Brain pericyte (primary cell): ENCODE measurements at places on chromosomes 7 and 10.

- peak; percentile 79 for DNase-seq
Measured at GRCh38 chr7:74061840-74062539, 21.6 kb upstream of the LIMK1 start.

- DNase-seq, result no peak
Measured at GRCh38 chr10:88522715-88523114, 60.4 kb downstream of the RNLS start.

- DNase-seq, result no peak
Measured at GRCh38 chr7:41694495-41694894, 8.4 kb downstream of the INHBA start.

- DNase-seq, result no peak
Measured at GRCh38 chr7:94417901-94418300, 23.2 kb downstream of the COL1A2 start.

DNA sequence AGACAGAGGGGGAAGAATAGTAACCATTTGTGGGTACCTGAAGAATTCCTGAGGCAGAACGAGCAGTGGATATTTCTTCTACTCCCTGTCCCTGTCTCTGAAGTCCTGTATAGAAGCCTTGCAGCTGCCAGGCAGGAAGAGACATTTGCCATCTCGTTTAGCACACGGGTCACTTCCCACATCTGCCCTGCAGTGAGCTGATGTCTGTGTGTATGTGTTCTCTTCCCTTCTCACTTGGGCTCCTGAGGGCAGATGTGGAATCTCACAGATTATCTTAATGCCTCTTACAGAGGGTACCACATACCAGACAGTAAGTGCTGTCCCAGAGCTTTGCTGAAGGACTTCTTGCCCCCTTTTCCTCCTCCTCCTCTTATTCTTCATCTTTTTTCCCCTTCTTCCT, 14.1 kb upstream of the TRPV6 start:
- DNase-seq, result no peak

GRCh38 chr7:13282377-13282980, 595.0 kb downstream of the ARL4A start:
- DNase-seq, result no peak

DNA sequence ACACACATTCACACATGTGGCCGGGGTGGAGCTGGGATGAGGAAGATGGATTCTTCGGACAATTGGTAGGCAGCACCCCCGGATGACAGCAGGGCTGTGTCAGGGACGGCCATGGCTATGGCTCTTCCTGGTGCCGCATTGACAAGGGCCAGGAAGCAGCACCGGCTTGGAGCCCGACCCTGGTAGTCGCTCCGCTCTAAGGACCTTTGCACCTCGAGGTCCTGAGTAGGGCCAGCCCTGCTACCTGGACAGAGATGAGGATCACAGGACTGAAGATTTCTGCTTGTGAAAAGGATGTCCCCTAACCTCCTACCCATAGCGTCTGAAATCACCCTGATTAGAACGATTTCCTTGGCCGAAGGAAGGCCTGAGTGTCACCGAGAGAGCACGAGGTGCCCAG, 134.1 kb downstream of the ADARB2 start:
- DNase-seq, result no peak

- DNase-seq, result no peak
Measured at GRCh38 chr7:18400275-18400674, 95.3 kb upstream of the HDAC9 start.

DNA sequence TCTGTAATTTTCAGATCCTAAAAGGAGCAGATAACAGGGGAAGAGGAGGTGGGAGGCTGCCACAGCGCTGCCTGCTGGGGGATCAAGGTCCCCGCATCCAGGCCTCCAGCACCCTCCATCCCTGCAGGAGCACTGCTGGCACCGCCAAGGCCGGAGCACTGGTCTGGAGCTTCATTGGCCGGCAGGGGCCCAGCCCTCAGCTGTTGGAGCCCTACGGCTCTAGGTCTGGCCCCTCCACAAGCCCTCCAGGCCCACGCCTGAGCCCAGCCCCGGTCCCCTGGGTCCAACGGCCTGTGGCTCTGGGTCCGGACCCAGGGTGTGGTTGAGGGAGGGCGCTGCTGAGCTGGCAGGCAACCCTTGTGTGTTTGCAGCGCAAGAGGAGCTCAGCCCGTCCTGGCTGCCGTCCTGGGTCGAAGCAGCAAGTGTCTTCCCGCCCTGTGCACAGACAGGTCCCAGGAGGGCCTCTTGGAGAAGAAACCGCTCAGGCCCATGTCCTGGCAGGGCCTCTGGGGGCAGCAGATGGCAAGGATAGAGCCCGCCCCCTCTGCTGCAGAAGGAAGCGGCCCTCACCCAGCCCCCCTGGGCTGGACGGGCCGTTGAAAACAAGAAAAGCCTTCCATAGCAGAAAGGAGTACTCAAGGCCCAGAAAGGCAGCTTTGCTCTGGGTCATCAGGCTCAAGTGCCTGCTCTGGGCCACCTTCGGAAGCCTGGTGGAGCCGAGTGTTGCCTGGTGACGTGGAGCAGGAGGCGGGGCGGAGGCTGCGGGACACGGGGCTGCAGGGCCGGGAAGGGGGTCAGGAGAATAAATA, 54.3 kb upstream of the TNRC18 start:
- DNase-seq, result no peak

DNA sequence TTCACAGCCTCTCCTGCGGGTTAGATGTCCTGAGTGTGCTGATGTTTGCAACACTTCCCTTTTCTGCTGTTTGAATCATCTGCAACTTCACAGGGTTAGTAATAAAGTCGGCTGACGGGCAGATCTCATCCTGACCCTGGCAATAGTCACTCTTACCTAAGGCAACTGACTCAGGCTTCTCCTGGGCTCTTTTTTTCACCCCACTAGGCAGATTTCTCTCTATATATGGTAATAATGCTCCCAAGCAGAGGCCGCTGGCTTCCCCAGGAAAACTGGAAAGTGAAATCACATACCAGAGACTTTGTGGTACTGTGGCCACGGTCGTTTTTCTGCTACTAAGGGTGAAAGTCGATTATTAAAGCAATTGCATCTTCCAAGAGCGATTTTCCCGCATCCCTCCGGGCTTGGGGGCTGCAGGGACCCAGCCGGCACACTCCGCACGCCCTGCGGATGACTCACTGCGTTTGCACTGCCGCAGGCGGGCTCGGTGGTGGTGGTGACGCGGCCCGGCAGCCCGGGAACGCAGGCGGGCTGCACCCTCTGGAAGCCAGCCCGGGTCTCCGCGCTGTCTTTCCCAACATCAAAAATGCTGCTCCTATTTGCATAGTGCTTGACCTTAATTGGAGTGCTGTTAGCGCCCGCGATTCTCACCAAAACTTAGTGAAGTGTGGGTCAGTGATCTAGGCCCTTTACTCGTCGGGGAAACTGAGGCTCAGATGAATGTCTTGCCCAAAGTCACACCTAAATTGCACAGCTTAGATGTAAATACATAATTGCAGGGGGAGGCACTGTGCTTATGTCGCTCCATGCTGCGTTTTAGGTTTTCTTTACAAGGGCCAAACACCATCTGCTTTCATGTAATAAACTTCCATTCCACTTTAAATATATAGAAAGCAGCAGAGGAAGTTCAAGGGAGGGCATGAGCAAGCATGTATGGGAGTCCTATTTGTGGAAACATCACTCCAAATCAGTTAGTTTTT, 47.6 kb upstream of the ITGB1 start:
- DNase-seq, result no peak

DNA sequence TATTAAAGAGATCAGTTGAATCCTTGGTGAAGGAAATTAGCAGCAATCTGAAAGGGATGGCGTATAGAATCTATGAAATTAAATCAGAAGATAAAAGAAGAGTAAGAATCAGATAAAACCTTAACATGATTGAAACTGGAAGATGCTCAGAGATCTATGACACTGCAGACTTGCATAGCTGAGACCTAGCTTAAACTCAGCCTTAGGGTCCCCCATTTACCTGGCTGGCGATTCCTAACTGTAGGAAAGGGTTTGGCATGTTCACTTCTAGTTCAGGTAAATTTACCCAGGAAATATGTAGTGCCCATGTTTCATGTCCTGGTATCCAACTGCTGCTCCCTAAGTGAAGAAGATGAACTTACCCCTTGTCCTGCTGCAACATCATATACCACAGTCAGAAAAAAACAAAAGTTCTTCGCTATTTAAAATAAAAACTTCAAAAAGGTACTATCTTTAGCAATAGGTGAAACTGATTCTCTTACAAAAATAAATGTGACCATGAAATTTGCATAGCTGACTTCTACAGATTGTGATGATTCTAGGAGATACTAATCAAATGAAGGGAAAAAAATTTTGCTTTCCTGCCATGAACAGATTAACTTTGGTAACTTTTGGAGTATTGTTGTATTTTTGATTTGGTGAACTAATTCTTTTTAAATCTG, 47.8 kb upstream of the TMEM243 start:
- no peak for DNase-seq

DNA sequence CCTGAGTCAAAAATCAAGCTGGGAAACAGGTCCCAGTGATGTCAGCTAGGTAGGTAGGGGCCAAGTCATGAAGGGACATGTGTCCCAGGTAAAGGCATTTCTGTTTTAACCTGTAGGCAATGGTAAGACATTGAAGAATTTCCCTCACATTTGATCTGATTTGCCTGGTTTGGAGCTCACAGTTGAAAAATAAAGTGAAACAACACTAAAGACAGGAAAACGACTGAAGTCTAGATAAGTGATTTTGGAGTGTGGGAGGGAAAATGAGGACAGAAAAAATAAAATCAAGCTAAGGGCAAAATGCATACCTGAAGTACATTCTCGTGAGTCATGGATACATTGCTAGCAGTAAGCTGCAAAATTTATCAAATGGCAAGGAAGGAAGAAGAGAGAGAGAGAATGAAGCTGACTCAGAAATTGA, 169.9 kb downstream of the SKIDA1 start:
- no peak for DNase-seq

DNA sequence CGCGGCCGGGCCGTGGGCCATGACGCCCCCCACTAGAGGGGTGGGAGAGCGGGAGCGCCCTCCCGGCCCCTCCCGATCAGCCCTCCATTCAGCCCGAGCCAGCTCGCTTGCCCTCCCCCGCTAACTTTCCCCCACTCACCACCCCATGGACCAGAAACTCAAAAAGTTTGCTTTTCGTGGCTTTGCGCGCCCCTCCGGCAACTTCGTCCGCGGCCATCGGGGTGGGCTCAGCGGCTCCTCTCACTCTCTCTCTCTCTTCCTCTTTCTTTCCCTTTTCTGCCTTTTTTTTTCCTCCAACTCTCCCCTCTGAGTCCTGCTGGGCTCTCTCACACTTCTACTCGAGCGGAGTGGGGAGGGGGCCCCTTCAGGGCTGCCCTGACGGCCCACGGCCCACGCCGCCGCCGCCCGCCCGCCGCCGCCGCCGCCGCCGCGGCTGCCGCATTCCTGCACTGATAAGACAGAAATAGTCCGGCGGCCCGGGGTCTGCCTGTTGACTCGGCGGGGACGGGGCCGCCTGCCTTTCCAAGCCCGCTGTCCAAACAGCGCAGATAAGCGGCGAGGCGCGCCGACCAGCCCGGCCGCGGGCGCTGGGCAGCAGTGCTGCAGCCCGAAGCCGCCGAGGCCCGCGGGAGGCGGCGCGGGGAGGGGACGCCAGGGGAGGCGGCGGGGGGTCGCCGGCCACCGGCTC, at the start of gene SMARCD3:
TSS of gene SMARCD3 (minus strand) at position 349 of the 688 bp plus-strand sequence. CDS start at position 217, 132 bp downstream.
- DNase-seq, result no peak

DNA sequence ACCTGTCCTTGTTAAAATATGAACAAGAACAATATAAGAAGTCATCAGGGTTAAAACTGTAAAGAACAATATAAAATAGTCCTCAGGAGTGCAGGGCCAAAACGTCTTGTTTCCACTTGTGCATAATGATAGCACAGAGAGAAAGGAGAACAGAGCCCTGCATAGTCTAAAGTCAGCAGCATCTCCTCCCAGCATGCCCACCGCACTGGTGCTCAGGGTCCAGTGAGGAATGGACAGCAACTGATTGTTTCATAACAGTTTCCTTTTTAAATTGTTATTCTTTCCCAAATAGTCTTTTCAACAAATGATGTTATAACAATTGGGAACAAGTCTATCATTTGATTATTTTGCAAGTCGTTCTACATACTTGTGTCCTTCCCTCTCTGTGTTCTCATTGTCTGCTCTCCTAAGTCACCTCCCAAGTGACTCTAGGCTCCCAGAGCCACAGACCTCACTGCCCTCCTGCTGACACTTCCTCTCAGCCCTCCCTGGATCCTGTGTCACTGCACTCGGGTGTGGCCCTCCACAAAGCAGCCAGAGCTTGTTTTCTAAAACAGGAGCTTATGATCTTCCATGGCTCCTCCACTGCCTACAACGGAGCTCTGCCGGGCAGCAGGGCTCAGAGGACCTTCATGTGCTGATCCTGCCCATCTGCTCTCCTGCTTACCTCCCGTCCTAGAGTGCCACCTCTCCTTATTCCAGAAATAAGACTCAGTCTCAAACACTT, 27.6 kb downstream of the COBL start:
- DNase-seq, result no peak

DNA sequence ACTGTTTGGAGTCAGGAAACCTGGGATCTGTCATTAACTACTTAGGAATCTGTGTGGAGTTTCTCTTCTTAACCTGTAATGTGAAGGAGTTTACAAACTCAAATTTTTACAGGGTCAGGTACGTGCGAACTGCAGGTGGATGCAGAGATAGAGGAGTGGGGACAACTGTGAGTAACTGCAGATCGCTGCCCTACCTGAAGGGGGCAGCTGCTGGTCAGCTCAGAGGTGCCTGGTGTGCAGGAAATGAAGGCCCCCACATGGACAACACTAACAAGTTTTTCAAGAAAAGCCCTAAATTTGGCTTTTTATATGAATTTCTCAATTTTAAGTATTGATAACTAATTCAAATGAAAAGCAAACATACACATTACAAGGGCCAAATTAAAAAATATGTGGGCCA, 380.0 kb downstream of the REEP3 start:
- no peak for DNase-seq

DNA sequence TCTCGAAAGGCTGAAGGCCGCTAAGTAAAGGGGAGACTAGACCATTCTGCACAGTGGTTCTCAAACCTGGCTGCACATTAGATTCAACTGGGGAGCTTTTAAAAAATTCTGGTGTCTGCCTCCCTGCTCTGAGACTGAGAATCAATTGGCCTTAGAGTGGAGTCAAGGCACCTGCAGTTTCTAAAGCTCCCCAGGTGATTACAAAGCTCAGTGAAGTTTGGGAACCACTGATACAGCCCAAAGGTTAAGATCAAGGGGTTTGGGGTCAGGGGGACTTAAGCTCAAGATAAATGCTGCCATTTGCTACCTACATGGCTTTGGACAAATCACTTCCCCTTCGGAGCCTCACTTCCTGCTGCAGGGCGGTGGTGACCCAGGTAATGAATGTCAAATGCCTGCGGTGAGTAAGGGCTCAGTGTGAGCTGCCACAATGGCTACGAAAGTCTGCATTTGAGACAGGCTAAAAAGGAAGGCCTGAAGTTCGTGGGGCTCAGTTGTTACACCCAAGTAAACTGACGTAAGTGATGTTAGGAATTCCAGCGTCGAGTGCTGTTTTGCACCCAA, 72.3 kb downstream of the TLL2 start:
- no peak for DNase-seq
